Cardiac fibroblast (primary cell): ENCODE measurements at places on chromosomes 7 and 10.

DNA sequence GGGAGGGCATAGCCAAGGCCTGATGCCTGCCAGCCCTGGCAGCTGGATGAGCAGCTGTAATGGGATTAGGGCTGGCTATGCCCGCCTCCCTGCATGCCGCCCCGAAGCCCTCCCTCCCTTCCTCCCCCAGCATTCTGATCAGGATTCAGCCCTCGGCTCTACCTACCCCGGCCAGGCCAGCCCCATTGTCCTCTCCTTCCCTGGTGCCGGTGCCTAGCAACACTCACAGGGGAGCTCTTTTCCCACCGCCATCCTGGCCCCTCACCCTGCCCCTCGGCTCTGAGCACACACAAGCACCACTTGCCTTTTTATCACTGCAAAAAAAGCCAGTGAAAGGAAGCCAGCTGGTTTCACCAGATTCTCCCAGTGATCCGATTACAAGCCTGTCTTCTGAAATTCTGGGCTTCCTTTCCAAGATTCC, 9.0 kb upstream of the ADCYAP1R1 start:
- DNase-seq: no peak

DNA sequence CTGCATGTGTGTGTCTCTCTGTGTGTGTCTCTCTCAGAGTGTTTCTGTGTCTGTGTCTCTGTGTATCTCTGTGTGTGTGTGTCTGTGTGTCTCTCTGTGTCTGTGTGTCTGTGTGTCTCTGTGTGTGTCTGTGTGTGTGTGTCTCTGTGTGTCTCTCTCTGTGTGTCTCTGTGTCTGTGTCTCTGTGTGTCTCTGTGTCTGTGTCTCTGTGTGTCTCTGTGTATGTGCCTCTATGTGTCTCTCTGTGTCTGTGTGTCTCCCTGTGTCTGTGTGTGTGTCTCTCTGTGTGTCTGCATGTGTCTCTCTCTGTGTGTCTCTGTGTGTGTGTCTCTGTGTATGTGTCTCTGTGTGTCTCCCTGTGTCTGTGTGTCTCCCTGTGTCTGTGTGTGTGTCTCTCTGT, 44.8 kb upstream of the C10orf71 start:
- no peak for DNase-seq

DNA sequence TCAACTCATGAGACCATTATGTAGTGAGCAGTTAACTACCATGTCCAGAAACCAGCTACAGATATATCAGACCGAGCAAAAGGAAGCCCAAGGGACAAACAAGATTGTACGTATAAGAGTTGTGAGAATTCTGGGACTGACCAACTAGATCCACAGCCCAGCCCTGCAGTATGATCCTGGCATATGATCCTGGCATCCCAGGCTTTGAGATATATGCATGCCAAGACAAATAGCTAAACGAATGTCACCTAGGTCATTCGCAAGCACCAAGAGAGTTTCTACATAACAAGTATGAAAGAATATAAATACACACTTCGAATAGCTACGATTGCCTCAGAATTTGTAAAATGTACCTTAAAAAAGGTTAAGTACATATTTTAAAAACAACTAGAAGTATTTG, 56.4 kb upstream of the PMPCB start:
- DNase-seq: peak; percentile 1

- no peak for DNase-seq
Observed at GRCh38 chr10:71253981-71254818, 41.8 kb downstream of the UNC5B start.

DNA sequence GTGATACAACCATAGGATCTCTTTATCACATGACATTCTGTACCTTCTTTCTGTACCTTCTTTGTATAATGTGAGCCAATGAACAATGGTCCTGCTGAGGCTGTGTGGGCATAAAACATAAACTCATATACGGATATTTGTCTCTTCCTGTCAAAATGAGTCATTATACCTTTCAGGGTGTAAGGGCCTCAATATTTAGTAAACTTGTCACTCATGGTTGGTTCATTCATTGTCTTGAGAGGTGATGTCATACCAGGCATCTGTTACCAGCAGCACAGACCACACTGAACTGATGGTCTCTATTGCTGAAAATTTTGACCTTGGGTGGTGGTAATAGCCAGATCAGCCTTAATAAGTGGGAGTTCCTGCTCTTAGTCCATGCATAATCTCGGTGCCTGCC, 287.6 kb upstream of the TPK1 start:
- DNase-seq: no peak

- no peak for DNase-seq
Observed at GRCh38 chr7:114217026-114217806, 197.4 kb upstream of the FOXP2 start.

DNA sequence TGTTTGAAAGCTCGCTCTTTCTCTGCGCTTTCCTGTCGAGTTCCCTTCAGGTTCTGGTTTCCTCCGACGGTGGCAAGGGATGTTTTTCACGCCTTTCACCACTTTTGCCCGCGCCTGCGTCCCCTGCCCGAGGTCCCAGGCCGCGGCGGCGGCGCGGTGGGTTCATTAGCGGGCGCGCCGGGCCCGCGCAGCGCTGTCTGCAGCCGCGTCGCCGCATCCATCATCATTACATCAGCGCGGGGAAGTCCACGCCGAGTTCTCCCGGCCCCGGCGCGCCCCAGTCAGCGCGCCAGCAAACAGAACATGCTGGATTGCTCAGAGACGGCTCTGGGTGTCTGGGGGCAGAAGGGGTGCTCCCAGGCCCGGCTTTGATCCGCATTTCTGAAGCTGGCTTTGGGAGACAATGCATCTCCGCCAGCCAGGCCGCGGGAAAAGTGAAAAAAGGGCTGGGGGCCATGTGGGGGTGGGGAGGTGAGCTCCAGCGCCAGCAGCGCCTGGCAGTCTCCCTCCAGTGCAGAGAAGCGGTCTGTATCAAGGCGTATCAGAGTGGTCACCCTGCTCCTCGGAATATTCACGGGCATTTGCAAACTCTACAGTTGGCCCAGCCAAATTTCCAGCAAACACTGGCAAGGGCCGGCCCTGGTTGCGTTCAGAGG, 8.9 kb downstream of the GLI3 start:
- DNase-seq: peak; percentile 41

- DNase-seq: peak; percentile 47
Observed at GRCh38 chr7:39616138-39616537, 7.2 kb upstream of the RALA start.

DNA sequence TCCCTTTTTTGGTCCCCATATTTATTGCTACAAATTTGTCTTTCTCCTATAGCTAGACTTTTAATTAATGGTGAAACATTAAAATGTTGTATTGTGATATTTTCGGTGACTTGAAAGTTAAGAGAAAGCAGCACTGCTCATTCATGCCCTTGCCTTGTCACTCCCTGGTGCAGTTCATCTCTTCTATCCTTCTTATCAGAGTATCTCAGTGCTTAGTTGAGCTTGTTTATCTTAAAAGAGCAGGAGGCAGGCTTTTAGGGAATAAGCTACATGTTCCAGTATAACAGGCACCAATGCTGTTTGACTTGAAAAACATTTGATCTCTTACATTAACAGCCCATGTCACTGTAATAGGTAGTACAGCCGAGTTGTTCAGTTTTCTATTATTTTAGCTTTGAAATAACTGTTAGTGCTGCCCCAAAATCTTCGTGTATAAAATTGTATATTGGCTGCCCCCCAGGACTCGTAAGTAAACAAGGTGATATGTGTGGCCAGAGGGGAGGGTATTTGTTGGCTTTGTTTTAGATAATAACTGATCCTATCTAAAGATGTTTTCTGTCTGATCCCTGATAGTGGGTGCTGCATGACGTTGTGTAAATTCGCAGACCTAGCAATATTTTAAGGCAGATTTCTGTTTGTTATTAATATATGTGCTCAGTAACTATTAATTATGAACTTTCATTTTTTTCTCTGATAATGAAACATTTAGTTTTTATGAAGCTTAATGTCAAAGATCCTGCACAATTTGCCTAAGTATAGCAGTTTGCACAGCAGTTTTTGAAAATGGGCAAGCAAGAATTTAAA, 96.5 kb downstream of the BTRC start:
- no peak for DNase-seq

- DNase-seq: peak; percentile 76
Observed at GRCh38 chr10:51171946-51172345, 97.7 kb downstream of the PRKG1 start.

- no peak for DNase-seq
Observed at GRCh38 chr10:100382553-100382952, 35.5 kb downstream of the SCD start.

- DNase-seq: peak; percentile 89
Observed at GRCh38 chr7:75624134-75624832, 114.5 kb downstream of the HIP1 start.

GRCh38 chr7:12623223-12623622, 52.7 kb downstream of the SCIN start:
- no peak for DNase-seq

GRCh38 chr7:36405409-36405803, 15.7 kb downstream of the ANLN start:
- DNase-seq: no peak

DNA sequence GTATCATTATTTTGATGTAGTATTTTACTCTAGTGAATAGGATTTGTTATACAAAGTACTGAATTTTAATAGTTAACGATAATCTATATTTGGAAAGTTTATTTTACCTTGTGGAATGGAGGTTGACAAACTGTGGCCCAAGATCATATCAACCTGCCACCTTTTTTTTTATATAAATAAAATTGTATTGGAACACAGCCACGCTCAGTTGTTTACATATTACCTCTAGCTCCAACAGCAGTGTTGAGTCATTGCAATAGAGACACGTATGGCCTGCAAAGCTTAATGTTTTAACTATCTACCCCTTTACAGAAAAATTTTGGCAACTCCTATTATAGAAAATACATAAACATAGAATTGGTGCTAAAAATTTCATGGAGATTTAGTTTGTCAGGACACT, 239.3 kb downstream of the THSD7A start:
- no peak for DNase-seq

DNA sequence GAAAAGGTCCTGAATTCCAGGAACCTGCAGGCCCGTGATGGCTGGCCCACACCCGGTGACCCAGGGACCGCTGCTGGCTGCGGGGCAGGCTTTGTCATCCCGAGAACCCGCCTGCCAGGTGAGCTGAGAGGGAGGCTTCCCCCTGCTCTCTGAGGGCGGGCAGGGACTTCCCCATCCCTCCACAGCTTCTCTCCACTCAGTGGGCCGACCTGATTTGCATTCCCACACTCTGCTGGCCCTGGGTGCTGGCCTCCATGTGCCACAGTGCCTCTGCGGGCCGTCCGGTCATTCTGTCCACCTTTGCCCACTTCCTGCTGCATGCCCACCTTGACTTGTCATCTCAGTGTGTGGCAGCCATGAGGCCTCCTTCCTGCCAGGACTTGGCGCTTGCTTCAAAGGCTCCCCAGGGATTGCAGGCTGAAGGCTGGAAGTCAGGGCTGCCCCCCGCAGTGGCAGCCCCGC, 35.3 kb downstream of the PALD1 start:
- DNase-seq: no peak

DNA sequence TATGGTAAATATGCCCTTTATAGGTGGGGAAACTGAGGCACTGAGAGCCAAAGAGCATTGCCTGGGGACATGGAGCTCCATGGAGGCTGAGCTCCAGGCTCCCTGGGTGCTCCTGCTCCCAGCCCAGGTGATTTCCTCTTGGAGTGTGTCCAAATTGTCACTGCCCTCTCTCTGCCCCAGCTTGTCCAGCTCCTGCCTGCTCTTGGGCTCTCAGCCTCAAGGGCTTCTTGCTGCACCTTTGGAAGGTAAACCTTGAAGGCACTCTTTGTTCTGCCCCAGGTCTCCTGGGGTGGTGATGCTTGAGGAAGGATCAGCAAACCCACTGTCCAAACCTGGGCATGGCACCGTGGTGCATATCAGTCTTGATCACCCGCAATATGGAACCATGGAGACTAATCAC, 166.1 kb downstream of the RPS24 start:
- DNase-seq: no peak

GRCh38 chr7:29426587-29426986, 137.0 kb upstream of the PRR15 start:
- no peak for DNase-seq

DNA sequence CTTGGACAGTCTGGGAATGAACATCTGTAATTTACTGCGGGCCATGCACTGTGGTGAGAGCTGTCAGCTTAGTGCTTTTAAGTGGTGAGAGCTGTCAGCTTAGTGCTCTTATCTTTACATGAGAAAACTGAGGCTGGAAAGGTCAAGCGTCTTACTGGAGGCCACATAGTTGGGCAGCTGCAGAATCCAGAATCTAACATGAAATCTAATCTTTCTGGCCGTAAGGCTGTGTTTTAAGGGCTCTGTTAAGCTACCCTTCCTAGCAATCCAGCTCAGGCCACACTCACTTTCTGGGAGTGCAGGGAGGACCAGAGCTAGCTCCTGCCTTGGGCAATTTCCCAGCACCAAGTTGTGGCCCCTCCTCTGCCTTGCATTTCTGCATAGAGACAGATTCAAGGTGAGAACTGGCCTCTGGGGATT, 70.2 kb downstream of the SORCS3 start:
- no peak for DNase-seq

GRCh38 chr10:1499359-1499957, 237.9 kb downstream of the ADARB2 start:
- no peak for DNase-seq

DNA sequence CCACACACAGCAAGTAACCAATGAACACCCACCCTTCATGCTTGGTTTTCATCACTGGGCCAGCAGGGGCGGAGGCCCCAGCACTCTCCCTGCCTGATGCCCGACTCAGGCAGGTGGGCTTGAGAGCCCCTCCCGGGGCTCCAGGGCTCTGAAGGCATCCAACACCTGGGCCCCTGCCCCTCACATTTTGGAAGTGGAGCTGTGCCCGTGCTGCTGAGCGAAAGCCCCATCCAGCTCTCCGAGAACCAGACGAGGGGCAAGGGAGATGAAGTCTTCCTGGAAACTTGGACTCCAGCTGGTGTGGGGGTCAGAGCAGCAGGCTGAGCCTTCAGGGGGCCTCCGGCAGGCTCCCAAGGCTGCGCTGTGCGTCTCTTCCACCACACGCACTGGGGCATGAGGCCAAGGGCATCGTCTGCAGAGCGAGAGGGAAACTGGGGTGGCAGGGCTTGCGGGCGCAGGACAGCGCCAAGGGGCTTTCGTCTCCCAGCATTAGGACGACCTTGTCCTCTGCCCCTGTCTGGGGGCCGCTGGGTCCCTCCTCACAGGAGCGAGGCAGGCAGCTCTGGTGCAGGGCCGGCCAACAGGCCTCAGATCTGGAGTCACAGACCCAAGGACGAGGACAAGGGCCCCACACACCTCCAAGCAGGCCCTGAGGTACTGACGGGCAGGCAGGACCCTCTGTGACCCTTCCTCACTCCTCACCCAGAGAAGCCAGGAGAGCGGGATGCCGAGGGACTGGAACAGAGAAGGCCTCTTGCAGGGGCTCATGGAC, 108.3 kb upstream of the FAM20C start:
- no peak for DNase-seq

GRCh38 chr7:150969475-150969874, 8.6 kb downstream of the KCNH2 start:
- DNase-seq: no peak

GRCh38 chr7:46468753-46469356, 547.8 kb upstream of the IGFBP3 start:
- peak; percentile 42 for DNase-seq

- peak; percentile 58 for DNase-seq
Observed at GRCh38 chr10:46539596-46540411, 16.7 kb downstream of the GPRIN2 start.
